SHP77 (cell line): ENCODE measurements at places on chromosomes 7 and 10.

- no peak for DNase-seq
Observed at GRCh38 chr7:83684928-83685327, 36.0 kb upstream of the SEMA3E start.

DNA sequence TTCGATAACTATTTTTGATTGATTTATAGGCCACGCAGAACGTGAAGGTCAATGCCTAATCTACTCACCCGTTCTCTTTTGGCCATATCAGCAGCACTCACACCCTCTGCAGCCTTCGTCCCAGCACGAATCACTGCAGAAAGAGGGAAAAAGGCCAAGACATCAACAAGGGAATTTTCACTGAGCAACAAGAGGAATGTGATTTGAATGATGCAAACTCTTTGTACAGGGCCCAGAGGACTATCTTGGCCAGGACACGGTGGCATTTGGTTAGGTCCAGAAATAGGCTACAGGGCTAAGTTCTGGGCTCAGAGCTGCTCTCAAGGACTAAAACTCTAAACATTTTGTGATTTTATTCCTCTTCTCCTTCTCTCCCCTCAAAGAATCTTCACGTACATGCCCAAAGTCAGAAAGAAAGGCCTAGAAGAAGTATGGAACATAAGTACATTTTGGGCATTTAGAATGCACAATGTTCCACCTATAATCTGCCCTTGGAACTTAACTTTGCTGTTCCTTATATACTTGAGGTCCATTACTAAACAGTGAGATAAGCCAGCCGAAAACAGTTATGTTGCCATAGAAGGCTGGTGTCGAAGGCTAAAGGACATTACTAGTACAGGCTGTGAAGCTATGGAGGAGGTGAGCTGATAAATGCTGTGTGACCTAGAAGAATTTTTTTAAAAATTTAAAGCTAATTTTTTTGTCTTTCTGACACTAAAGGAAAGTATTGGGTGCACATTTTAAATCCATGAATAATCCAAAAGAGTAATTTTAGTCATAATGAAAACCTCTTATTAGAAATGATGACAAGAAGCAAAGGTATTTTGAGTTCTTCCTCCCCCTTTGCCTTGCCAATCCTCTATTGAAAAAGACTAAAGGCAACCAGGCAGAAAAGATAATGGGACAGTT is 20.0 kb downstream of the RBM28 start:
- DNase-seq = no peak

GRCh38 chr10:58512491-58513187 is at the start of gene BICC1:
TSS of gene BICC1 (plus strand) at chr10:58512872. CDS start at chr10:58513144, 272 bp downstream.
- DNase-seq = no peak

- DNase-seq = no peak
Observed at GRCh38 chr7:21587139-21587784, 44.4 kb downstream of the DNAH11 start.

DNA sequence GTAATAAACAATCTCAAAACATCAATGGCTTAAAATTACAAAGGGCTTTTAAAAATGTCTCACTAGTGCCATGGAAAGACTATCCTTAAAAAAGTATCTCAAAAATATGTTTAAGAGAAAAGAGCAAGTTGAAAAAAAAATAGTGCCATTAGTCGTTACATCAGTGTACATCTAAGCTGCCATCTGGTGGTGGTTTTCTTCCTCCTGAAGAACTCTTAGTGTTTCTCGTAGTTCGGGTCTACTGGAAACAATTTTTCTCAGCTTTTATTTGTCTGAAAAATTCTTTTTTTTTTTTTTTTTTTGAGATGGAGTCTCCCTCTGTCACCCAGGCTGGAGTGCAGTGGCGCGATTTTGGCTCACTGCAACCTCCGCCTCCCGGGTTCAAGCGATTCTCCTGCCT is 5.9 kb upstream of the GARIN1A start:
- DNase-seq = no peak

- DNase-seq = no peak
Observed at GRCh38 chr7:156580036-156580435, 60.5 kb upstream of the RNF32 start.

- no peak for DNase-seq
Observed at GRCh38 chr7:27064159-27064558, 31.6 kb downstream of the HOXA1 start.

GRCh38 chr10:44047361-44047760 is 337.5 kb downstream of the CXCL12 start:
- no peak for DNase-seq

DNA sequence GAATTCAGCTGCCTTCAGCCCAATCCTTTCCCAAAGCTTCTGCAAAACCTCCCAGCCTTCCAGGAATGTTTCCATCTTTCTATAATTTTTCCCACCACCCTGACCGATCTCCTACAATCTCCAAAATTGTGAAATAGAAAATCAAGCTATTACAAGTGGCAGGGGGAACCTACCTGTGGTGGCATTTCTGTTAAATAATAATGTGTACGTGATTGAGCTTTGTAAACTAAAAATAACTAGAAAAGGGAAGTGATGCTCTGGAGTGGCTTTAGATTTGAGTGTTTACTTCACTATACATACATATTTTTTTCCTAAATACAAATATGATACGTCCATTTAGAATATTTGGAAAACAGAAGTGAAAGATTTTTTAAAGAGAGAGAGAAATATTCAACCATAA is 593.6 kb downstream of the GRM8 start:
- no peak for DNase-seq

GRCh38 chr7:101378751-101379174 is 16.1 kb downstream of the COL26A1 start:
- no peak for DNase-seq

GRCh38 chr10:34475274-34475646 is 339.8 kb downstream of the PARD3 start:
- DNase-seq = no peak

DNA sequence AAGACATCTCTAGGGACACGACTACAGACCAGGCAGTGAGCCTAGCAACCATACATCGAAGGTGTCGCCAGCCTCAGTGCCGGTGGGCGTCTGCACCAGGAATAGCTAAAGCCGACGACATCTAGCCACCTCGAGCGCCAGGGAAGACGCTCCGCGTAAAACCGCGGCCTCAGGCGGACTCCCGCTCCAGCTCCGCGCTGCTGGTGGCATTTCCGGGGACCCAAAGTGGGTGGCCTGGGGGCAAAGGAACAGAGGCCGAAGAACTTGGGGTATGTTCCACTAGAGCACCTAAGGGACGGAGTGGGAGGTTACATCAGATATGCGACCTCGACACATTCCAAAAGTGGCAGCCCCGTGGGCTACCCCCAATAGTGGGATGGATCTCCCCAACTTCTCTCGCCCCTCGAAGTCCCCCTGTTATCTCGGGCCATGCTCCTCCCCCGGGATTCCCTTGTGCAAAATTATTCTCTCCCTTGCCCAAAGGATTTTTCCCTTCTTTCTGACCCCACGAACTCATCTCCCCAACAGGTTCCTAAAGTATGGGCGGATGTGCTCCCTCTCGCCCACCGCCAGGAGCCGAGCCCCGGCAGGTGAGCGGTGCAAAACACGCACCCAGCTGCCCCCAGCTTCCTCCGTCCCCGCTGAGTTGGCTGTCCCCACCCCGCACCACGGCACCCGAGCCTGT is 1.2 kb downstream of the KCNMA1 start:
- DNase-seq = no peak

DNA sequence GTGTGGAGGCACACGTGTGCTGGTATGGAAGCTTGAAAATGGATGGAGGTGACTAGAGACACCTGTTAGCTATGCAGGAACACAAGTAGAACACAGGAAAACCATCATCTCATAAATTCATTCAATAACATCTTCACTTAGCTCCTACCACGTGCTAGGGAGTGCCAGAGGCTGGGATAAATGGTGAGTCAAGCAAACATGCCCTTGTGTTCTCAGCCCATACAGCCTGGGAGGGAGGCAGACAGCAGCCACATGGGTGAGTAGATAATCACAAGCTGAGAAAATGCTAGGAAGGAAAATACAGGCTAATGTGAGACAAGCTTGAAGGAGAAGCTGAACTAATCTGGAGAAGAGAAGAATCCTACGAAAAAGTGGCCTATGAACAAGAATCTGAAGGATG is 468.0 kb upstream of the ZMIZ1 start:
- DNase-seq = no peak

DNA sequence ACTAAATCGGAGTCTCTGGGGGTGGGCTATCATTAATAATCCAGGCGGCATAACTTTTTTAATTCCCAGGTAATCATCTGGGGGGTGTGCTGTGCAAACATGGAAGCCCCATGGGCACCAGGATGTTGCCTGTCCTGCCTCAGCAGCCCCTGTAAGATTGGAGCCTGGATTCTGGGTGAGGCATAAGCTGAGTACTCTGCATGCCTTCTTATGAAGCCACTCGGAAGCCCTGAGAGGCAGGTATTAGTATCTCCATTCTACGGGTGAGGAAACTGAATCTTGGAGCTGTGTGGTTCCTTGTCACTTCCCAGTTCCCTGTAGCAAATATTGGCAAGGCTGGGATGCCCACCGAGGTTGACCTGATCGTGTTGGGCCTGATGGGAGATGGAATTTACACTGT is 7.4 kb upstream of the OPN4 start:
- no peak for DNase-seq

GRCh38 chr7:50353894-50354595 is 49.5 kb downstream of the IKZF1 start:
- DNase-seq = no peak

- DNase-seq = no peak
Observed at GRCh38 chr7:55305135-55305534, 60.0 kb upstream of the LANCL2 start.

DNA sequence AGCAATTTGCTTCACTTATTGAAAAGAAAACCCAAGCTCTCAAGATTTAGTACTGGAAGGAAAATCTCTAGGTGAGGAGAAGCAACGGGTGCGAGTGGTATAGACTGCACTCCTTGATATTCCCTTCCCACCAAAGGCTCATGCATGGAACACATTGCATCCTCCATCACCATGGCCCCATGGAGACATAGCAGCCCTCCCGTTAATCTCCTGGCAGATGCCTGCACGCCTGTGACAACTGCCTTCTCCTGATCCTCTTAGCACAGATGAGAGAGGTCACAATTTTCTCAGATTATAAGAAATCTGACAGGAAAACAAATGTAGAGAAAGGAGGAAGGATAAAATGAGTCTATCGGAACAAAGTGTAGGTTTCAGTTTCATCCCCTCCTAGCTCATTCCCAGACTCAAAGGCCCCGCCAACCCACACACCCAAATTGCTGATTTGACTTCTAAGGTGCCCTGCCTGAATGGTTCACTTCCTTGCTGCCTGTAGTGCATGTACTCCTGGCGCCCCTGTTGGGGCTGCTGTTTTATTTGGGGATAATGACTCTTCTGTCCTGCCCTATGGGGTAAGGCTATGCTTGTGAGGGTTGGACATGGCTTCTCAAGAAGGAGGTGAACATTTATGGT is 50.0 kb downstream of the PLXNA4 start:
- no peak for DNase-seq

DNA sequence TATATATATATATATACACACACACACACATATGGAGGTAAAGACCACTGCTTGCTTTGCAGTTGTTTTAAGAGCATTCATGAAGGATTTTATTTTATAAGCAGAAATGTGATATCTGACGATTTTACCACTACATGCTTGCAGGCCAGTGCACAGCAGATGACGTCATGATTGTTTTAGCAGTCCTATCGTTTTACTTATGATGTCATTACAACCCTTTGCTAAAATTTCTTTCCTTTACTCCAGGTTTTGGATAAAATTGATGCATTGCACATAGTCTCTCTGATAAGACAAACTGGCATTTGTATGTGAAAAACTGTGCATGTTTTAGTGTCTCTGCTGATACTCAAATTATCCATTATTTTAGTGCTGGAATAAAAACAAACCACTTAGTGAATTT is 9.2 kb downstream of the EGFR start:
- DNase-seq = no peak

DNA sequence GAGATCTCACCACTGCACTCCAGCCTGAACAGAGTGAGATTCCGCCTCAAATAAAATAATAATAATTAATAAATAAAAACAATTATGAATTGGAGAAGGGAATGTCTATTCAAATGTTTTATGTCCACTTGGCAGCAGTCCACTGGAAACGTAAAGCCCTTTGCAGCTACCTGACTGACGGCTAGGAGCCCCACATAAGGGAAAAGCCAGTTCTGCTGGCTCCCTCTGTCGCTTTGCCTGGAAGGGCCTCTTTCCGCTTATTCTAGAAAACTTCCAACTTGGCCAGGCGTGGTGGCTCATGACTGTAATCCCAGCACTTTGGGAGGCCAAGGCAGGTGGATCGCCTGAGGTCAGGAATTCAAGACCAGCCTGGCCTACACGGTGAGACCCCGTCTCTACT is 6.1 kb upstream of the TNS3 start:
- no peak for DNase-seq

GRCh38 chr7:81869670-81870069 is 99.8 kb upstream of the HGF start:
- no peak for DNase-seq

DNA sequence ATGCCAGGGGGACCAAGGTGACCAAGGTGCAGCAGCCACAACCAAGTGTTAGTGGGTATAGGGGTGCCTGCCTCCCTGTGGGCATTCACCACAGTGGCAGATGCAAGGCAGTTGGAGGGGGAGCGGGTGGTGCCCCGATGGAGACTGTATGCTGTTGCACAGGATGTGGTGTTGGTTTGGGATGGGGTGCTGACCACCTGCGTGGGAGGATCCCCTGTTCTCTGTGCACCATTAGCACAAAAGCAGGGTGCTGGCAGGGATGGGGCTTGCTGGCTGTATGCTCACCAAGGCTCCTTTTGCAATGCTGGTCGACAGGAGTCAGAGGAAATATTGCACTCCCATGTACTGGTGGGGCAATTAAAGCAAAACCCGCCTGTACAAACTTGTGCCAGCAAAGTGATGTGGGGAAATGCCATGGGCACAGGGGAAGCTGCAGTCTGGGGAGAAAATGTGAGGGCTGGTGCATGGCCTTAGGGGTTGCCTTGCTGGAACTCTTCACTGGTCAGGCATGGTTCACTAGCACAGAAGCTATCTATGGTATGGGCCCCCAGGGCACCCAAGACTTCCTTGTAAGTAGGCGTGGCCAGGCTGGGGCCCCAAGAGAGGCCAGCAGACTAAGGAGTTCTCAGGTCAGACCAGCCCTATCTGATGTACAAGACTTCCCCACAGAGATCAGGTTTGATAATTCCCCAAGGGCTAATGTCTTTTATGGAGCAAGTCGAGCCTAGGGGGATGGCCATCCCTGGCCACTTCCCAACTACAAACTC is 51.9 kb upstream of the GNAT3 start:
- no peak for DNase-seq
